ENCODE measurements at places on chromosomes 1 and 21.

- no peak for DNase-seq
Observed at GRCh38 chr1:59357645-59358320, 60.9 kb downstream of the FGGY start.

- no peak for DNase-seq
Observed at GRCh38 chr1:31807273-31808048, 8.4 kb downstream of the SPOCD1 start.

DNA sequence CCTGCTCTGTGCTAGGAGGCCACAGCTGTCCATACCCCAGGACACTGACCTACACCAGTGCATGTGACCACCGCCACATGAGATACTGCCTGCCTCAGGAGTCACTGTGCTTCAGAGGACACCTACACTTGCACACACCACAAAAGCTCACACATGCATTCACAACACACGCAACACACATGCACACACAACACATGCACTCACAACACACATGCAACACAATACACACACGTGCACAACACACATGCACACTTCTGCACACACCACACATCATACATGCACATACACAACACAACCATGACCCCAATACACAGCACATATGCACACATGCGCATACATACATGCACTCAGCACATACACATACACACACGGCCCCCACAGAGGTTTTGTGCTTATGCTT, 28.7 kb upstream of the BACE2 start:
- no peak for DNase-seq

GRCh38 chr1:156356875-156357534, 12.0 kb upstream of the RHBG start:
- DNase-seq, result no peak

GRCh38 chr1:44505210-44505993, 100.3 kb downstream of the RNF220 start:
- no peak for DNase-seq

- no peak for DNase-seq
Observed at GRCh38 chr1:167105271-167106118, 11.6 kb downstream of the STYXL2 start.

DNA sequence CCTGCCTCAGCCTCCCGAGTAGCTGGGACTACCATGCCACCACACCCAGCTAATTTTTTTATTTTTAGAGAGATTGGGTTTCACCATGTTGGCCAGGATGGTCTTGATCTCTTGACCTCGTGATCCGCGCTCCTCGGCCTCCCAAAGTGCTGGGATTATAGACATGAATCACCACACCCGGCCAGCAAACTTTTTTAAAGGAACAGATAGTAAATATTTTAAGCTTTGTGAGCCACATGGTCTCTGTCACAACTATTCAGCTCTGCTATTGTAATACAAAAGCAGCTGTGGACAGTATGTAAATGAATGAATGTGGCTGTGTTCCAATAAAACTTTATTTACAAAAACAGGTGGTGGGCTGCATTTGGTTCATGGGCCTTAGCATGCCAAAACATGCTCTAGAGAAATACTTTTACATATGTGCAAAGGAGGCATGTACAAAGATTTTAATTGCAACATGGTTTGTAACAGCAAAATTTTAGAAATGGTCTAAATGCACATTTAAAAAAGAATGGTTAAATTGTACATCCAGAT, 47.0 kb downstream of the CDCP2 start:
- DNase-seq, result no peak

DNA sequence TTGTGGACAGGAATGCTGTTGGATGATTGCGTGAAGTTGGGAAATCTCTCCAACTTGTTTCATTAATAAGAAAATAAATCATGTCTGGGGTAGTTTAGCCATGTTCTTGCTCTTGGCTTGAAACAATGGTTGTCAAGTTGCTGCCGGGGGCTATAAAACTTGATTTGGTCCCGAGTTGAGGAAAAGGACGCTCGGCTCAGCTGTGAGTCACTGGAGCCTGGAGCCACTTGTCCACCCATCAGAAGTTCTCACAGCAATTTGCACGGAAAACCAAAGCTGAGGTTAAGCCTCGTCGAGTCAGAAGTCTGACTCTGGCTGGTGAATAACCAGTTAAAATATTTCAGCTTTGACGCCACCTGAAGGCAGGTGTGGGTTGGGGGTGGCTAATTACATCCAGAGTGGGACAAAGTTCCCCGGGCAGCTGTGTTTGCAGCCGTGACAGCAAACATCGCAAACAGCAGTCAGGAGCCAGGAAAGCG, 19.7 kb upstream of the RIPK4 start:
- DNase-seq, result no peak

DNA sequence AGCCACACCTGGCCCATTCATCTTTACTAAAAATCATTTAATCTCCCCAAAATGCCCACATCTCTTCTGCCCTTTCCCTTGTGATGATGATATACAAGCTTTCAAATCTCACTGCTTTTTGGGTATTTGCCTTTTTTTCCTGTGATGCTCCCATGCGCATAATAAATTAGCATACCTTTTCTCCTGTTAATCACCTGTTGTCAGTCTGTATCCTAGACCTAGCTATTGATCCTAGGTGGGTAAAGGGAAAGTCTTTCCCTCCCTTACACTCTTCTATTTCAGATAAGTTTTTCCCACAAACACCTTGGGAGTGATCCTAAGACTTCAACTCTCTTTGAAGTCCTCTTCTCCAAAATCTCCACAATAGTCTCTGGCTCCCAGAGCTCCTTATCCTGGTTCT, 12.0 kb upstream of the SLC35A3 start:
- no peak for DNase-seq
